A549 treated with AZD2906 at 1 μM for 4 hours (cell line): ENCODE measurements at places on chromosomes 7 and 10. TPM values are rescaled to one million over a fixed set of nuclear protein-coding genes. Genes with fewer than 3 reads are reported as not detected.

The PHYHIPL gene
- total RNA-seq, result 0.27 to 0.55 TPM (median 0.45 TPM) in 5 replicates

The AKR1D1 gene
- 0.03 to 0.09 TPM (median 0.05 TPM) in 3 of 5 replicates, not detected in the others for total RNA-seq

The EDRF1 gene
- total RNA-seq, result 12.7 to 14.5 TPM (median 14.1 TPM) in 5 replicates

The MMD2 gene
- not detected in 5 replicates for total RNA-seq

The PTPRN2 gene
- total RNA-seq, result 0.69 to 1.0 TPM (median 0.77 TPM) in 5 replicates
